ENCODE measurements at places on chromosomes 1 and 21.

DNA sequence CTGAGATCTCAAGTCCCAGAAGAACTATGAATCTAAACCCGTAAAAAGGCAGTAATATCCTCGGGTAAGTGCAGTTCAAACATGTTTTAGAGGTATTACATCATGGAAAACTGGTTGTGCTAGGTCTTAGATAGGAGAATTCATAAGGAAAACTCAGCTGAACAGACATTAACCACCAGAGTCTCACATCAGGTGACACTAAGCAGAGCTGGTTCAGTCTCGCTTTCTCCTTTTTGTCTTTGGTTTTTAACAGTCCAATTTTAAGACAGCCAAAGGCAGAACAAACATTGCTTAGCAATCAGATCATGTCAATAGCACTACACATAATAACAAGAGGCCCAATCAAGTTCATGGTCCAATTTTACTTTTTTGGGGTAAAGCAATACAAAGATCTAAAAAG is 63.1 kb upstream of the MUTYH start:
- DNase-seq = no peak

DNA sequence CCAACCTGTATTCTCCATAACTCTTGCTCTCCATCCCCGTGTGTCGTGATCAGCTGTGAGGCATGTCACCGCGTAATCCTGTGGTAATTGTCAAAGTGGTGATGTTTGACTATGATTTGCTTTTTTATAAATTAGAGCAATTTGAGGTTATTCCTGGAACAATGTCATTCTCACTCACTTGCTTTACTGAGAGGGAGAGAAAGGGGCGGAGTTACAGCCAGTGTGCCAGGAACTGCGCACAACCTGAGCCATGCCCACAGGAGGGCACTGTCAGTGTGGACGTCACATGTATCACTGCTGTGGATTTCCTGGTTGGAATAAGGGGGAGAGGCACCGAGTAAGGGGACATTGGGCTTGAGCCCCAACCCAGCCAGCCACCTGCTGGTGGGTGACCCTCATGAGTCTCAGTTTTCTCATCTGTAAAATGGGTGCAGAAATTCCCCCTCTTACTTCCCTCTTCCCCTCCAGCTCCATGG is 6.9 kb downstream of the ADGRB2 start:
- DNase-seq = no peak

DNA sequence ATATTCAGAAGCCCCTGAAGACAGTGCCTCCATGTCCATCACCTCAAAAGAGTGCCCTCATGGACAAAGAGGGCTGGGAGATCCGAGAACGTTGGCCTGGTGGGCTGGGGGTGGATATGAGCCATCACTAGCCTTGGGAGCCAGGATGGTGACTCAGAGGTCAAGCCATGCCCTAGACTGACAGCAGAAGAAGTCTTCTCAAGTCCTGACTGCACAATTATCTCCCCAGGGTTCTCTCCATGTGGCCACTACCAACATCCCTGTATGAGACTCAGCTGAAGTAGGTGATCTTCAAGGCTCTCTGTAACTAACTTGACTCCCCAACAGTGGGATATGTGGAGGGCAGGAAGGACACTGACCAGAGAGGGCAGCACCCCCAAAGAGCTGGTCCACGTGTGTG is 7.1 kb upstream of the USF1 start:
- DNase-seq = no peak

DNA sequence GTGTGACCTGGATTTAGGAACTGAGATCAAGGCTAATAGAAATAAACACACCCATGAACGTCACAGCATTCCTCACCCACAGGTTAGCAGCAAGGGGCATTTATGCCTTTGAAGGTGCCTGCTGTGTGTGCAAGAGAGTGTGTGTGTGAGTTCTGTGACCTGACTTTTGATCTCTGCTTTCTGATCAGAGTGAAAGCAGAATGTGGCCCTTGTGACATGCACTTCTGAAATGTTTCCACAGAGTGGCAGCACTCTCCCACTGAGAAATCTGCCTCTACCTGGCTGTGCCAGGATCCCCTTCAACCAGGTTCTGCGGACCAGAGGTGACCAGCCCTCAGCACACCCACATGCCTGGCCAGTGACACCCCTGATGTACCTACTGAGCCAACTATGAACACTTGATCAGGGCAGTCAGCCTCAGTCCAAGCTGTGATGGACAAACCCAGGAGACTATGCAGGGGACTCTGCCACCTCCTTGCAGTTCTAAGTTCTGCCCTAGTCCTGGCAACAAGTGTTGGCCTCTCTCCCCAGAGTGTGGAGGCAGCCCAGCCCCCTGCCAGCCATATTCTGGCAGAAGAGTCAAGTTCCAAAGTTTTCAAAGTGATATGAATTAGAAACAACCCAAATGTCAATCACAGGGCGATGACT is 41.0 kb downstream of the RXRG start:
- DNase-seq = no peak

GRCh38 chr1:40014812-40015594 is 25.5 kb upstream of the CAP1 start:
- no peak for DNase-seq

DNA sequence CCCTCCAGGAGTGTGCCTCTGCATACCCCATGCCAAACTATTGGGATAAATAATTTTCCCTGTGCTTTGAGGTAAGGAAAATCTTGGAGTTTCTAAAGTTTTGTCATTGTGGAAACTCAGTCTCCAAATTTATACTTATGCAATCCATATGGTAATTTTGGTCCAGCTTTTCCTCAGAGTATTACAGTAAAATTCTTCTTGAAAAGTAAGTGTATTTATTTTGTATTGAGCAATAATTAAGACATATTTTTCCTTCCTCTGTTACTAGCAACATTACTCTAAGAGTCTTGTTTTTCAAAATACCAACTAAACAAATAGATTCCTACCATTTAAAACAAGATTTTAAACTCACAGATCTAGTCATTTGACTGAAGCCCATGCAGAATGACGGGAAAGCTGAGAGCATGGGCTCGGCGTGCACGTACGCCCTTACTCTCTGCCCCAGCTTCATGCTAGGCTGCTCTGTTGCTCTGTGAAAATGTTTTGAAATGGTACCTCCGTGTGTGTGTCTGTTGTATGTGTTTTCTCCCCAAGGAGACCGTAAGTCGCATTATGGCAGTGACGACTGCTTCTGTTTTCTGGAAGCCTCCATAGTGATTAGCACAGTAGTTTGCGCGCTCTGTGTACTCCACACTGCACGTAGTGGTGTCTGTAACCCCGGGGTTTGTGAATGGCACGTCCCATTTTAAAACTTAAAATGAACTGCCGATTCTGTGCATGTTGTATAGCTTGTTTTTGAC is 165.3 kb downstream of the SDCCAG8 start:
- no peak for DNase-seq

DNA sequence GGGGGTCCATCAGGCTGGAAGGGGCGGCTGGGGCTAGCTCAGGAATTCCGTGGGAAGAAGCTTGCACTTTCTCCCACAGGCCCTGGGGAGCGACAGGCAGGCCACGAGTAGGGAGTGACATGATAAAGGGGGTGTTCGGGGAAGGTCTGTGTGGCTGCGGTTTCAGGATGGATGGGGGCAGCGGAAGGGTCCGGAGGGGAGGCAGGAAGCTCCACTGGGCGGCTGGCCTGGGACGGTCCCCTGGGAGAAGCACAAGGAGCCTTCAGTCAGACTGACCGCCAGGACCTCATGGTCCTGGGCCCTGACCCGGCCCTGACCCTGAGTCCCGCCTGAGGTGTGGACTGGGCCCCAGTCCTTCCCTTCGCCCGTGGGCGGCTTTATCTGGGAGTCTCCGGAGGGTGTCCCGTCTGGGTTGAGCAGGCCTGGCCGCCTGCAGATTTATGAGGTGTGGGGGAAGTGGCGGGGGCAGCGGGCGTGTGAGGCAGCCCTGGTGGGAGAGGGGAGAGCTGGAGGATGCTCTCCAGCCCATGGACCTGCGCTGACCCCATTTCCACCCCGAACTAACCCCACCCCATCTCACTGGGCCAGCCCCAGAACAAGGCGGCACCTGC is 45.6 kb downstream of the EPHB2 start:
- DNase-seq = no peak

DNA sequence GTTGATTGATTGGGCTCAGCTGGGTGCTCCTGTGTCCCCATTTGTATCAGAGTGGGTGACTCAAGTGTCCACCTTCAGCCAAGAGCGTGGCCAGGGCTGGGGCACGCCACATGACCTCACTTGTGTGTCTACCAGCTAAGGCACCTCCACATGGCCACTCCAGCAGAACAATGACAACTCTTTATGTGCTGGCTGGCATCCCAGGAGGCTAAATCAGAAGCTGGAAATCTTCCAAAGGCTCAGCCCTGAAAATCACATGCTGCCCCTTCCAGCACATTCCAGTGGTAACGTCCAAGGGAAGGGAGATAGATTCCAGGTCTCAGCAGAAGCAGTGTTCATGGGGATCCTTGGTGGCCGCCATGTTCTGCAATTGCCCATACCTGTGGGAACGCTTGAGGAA is 585.5 kb downstream of the AJAP1 start:
- no peak for DNase-seq

GRCh38 chr1:14915356-14916054 is 238.0 kb upstream of the TMEM51 start:
- DNase-seq = no peak

GRCh38 chr1:153360592-153361479 is 3.2 kb downstream of the S100A9 start:
- no peak for DNase-seq

- no peak for DNase-seq
These were observed 67.2 kb downstream of the SLC35A3 start for GRCh38 chr1:100036718-100037655.

DNA sequence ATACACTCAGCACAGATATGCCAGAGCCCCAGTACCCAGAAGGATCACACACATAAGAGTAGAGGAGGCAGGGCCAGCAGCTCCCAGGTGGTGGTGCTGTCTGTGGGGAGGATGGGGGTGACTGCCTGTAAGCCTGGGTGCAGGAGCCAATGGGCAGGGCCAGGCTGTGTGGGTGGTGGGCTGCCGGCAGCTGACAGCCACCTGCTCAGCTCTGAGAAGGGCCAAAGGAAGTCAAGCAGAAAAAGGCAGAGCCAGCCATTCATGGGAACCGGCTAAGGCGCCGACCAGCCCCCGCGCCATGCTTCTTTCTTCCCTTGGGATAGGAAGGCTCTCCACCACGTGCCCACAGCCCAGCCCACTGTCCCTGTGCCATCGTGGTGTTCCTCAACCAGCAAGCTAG is 14.1 kb downstream of the PIK3C2B start:
- DNase-seq = no peak

DNA sequence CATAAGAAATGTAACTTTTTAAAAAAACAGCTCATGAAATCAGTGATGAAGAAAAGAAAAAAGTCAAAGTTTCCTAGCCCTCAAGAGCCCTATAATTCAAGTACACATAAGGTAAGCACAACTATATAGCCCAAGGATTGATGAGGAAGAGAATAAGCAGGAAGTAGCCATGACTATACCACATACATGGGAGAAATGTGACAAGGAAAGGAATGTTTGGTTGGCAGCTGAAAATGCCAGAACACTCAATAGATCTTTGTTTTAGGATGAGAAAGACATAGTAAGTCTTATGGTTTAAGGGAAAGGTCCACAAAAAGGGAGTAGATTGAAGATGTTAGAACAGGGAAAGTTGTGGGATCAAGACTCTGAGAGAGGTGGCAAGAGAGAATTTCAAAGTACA is 5.7 kb downstream of the DOCK7 start:
- DNase-seq = no peak

DNA sequence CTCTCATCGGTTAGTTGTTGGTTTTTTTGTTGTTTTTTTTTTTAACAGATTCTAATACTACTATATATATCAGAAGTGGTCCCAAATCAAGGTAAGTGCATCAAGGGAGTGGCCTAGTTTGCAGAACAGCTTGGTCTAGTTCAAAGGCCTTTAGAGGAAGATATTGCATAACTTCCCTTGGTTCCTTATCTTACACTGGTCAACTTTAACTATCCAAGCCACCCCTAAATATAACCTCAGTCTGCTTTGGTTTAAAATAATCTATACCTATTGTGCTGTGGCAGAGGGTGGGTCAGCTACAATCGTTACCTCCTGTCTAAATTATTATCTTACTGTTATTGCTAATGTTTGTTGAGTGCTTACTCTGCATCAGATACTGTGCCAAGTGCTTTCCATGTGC is 6.9 kb downstream of the S100A12 start:
- DNase-seq = no peak

- no peak for DNase-seq
These were observed 30.5 kb downstream of the NRIP1 start for GRCh38 chr21:15034126-15034853.

GRCh38 chr1:46488343-46489168 is 1.1 kb upstream of the DMBX1 start:
- DNase-seq = no peak

DNA sequence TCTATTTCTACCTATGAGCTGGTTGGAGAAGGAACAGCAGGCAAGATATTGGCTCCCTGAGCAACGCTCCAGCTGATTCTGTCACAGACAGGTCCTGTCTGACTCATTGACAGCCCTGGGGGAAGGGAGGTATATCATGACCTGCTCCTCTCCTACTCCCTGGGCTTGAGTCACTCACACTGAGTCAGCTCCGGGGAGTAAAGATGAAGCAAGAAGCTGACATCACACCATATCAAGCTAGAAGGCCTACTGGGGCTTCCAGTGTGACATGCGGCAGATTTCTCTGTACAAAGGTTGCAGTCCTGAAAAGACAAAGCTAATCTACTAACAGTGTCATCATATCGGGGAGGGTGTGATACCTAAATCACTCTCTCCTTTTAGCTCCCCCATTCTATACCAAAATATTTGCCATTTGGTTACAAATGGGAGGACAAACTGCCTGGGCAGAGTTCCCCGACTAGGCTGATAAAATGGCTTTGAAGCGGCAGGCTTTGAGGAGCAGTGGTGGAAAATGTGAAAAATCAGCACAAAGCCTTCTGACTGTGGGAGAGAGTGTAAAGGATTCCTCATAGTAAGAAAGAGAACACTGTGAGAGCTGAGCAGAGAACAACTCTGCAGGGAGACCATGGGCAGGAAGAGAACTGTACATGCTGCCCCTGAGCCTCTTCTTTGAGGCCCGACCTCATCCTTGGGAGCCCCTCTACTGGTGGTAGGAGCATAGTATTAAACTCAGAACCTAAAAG is 15.5 kb downstream of the PI4KB start:
- DNase-seq = no peak

DNA sequence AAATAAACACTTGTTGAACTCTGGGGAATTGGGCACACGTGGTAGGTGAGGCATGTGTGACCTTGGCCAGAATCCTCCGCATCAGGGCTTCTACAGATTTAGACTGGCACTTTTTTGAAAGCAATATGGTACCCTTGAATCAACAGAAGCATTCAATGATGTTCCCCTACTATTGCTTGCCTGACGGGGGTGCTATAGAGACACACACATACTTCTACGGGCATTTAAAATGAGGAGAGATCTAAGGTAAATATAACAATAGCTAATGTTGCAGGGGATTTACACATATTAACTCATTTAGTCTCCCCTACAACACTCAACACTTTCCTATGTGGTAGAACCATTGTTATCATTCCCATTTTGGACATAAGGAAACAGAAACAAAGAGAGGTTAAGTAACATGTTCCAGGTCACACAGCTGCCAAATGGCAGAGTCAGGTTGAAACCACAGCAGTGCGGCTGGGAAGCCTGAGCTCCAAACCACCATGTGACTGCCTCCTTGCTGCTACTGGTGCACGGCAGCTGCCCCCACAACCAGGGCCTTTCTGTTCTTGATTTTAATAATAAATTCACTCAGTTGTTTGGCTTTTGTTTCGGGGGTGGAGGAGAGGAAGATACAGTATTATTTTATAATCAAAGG is 147.4 kb downstream of the ZNF281 start:
- no peak for DNase-seq

All from right renal pelvis (tissue), 4 donors.